ENCODE measurements at places on chromosomes 2 and 18.

- DNase-seq, result peak; percentile 59
Observed at GRCh38 chr18:574865-575645, 5.1 kb upstream of the CETN1 start.

DNA sequence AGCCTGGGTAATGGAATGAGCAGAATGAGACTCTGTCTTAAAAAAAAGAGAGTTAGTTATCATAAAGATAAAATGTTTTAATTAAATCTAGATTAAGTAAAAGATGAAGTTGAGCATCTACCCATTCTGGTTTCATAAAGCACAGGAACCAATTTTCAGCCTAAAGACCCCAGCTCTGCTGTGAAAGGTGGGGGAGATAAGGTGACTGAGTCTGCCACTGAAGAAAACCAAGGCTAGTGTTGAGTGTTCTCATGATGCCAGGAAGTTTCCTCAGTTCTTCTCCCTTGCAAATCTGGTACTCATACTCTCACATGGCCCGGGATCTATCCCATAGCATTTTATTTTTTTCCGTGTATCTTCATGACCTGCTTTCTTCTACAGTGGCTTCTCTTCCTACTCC, 10.4 kb upstream of the CXCR4 start:
- no peak for DNase-seq

- no peak for DNase-seq
Observed at GRCh38 chr2:172693037-172693436, 42.6 kb upstream of the RAPGEF4 start.

DNA sequence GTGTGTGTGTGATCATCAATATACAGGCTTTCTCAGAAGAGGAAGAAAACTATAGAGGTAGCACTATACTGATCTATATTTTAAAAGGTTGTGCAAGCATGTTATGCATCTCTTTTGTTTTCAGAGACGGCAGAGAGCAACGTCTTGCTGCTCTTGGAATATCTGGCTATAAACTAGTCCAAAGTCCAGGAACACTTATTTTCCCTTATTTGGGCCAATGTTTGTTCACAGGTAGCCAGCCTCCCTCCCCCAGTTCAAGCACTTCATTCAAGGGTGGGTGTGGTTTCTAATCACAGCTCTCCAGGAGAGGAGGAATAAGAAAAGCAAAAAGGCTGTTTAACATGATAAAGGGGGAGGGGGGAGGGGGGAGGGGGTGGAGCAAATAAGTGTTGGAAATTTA, 4.2 kb downstream of the FZD5 start:
- DNase-seq, result peak; percentile 73

DNA sequence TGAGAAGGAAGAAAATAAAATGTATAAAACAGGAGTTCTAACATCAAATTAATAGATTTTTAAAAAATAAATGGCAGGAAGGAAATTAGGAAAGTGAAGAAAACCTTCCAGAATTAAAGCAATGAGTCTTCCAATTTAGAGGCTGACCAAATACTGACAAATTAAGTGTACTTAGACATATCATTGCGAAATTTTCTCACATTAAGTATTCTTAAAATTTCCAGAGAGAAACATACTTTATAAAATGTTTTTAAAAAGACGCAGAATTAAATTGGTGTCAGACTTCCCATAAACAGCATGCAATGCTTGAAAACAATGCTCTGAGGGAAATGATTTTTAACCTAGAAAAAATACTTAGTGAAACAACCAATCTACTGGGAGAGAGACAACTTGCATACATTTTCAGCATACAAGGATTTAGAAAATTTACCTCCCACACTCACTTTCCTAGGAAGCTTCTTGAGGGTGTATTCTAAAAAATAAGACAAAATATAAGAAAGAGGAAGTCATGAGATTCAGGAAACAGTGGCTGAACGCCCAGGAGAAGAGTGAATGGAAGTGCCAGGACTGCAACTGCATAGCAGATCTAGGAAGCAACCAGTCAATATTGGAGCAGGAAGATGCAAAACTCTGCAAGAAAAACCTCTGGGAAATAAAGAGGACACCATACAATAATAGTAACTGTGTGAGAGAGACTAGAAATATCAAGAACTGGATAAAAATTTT, 339.9 kb downstream of the ADCYAP1 start:
- DNase-seq, result no peak

DNA sequence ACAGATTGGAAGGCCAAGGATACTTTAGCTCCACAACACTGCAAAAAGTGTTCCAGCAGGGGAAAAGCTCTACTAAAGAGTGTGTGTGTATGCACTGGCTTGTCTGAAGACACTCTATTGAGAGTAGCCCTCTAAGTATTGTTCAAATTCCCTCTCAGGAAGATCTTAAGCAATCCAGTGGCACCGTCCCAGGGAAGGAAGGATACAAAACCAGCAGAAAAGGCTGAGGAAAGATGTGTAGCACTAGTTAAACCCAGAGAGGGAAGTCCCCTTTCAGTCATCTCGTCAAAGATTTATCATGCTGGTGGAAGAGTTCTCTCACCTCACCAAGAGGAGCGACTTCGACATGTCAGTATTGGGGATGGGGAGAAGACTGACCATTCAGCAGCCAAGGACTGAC, 50.5 kb downstream of the DHRS9 start:
- no peak for DNase-seq

DNA sequence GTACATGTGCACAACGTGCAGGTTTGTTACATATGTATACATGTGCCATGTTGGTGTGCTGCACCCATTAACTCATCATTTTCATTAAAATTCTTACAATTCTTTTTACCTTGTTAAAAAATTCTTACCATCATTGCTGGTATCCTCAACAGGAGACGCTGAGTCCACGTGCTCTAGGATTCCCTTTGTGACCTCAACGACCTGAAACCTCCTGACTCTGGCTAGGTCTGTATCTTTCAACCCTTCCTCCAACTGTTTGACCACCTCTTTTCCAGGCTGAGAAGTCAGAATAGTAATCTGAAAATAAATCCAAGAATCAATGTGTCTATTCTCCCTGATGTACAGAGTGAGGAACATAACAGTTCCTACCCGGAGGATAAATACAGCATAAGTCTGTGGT, 41.2 kb downstream of the M1AP start:
- no peak for DNase-seq

DNA sequence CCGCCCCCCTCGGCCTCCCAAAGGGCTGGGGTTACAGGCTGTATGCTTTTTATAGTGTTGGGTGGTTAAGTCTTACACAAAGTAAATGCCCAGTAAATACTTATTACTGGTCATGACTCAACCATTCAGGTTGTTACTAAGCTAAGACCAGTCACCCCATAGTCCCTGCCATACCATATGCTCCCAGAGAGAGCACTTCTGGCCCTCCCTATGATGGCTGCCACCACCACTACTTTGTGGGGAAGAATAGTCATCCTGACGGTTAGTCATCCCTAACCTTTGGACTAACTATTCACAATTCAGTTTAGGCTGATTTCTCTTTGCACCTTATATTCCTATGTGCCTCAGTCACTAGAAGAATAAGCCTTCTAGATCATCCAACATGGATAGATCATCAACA, 42.0 kb upstream of the MSH2 start:
- DNase-seq, result no peak

DNA sequence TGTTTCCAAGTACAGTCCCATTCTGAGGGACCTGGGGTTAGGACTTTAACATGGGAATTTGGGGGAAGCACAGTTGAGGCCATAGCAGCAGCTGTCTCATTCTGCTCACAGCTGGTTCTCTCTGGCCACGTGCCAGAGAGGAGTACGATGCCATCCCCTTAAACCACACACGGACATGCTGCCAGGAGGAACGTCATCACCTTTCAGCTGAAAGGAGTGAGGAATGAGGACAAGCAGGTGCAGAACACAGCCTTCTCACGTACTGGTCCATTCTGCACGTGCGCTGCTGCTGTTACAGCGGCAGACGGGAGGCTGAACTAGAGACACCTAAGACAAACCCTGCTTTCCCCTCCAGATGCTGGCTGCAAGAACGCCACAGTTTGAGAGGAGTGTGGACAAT, 33.5 kb downstream of the ODC1 start:
- no peak for DNase-seq

GRCh38 chr2:12131975-12132374, 385.5 kb downstream of the LPIN1 start:
- DNase-seq, result no peak

DNA sequence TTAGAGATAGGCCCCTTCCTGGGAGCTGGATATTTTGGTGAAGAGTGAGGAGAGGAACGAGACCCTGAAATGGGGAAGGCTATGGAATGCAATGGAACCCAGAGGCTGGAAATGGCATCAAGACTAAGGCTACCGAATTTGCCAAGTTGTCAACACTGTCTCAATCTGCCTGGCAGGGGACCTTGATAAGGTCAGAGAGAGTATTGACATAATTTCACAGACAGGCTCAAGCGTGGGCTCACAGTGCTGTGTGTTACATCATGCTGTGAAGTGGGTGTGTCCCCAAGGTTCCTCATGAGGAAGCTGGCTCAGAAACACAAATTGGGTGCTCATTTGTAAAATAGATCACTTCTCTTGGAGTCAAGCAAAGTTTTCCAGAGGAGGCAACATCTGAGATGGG, 51.8 kb upstream of the CYRIA start:
- DNase-seq, result no peak

DNA sequence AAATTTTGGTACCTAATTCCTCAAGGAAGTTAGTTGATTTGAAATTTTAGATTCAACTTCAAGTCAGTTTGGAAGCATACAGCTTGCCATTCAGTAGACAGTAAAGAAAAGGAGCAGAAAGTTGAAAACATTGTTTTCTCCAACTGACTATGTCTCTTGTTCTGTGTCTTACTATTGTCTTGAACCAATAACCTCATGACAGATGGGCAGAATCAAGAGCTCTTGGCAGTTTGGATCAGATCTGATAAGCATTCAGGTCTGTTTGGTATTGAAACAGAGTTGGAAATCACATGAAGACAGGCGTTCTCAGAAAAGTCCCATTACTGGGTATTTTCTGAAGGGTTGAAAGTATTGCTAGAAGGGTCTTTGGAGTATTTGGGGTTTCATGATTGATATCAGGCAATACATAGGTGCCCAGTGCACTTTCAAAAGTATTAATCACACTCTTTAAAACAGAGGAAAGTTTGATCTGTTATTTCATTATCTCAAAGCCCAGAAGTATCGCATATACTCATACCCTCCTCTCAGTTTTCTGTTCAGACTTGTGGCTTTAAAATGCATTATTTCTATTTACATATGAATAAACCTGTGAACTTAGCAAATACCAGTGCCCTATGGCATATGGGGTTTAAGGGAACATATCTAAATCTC, 428.4 kb upstream of the ZEB2 start:
- DNase-seq, result no peak

DNA sequence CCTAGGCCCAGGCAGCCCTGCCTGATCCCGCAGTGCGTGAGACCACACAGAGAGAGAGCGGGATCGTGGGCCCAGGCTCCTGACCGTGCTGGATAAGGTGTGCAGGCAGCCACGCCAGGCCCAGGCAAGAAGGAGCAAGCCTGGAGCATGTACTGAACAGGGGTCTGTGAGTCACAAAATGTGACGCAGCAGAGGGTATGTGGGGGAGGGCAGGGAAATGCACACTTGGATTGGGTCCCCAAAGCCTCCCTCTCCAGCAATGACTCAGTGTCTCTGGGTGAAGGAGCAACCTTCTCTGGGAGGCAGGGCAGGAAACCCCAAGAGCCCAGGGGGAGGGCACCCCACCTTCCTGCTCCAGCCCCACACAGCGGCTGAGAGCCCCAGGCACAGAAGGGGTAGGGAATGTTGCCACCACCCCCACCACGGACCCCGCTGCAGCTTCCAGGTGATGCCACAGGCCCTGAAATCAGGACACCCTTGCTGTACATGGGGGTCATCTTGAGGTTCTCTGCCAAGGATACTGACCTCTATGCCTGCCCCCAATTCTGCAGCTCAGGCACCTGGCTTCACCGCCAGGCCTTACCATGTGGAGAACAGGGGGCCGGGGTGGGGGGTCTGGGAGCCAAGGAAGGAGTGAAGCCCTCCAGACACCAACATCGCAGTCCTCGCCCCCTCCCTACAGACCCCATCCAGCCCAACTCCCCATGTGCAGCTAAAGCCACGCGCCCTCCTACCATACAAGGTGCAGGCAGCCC, 1.3 kb upstream of the GPC1 start:
- no peak for DNase-seq

- DNase-seq, result no peak
Observed at GRCh38 chr18:551404-552061, 28.6 kb upstream of the CETN1 start.

DNA sequence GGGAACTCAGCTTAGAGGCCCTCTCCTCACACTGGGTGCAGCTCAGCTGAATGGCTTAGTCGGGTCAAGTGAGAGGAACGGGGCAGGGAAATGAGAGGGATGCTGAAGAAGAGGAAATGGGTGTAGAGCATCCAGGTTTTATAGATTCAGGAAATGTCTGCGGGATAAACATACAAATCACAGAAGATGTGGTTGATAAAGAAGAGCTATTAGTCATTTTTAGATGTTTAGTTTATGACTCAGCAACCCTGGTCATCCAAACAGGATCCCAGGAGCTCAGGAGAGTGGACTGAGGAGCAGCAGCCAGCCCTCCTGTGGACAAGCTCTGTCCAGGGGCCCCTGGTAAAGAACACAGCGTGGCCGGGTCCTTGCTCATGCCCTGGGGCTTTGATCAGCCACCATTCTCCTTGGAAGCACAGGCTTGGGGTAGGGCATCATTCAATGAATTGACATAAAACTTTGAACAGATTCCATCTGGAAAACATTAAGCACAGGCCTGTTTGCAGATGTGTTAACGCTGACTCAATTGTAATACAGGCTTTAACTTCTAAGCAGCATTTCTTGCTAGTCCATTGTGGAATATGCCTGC, 83.0 kb downstream of the NPAS2 start:
- no peak for DNase-seq

DNA sequence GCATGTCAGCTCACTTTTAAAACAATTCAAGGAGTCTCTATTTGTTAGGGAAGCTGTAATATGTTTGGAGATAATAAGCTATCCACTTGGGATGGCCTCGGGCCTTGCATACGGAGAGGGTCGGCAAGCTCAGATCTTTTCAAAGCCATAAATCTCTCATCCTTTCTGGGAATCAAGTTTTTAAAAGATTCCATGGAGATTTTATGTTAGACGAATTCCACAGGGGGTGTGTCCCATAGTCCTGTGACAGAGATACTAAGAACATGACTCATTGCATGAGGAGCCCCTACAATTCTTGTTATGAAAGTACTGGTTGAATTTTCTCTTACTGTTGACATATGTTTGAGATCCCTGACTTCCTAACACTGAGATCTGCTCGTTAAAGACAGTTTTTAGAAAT, 108.7 kb downstream of the FEZ2 start:
- DNase-seq, result no peak

- no peak for DNase-seq
Observed at GRCh38 chr18:3773303-3773702, 323.3 kb downstream of the TGIF1 start.

DNA sequence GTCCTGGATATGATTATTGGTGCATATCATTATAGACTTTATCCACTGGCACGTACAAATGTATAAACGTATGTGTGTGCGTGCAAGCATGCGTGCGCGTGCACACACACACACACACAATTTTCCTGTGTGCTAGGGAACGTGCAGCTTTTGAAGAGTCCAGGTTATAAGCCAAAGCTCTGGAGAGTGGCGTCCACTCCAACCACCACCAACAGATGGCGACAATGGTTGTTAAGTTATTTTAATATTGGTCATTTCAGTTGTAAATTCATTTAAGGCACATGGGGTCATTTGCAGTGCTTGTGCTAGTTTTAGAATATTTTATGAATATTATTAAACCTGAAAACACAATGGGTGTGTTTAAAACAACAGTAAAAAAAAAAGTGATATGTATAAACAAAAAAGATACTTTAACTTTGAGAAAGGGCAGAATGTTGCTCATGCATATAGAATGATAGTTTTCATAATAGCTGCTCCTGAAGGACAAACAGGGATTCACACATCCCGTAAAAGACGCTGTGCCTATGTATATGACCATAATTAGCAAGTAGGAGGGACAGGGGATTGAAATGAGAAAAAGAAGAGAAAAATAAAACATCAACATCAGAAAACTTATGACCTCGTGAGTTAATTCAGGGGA, 124.2 kb upstream of the ITGB6 start:
- no peak for DNase-seq

All from H7 (cell line).